ENCODE measurements at places on chromosomes 2 and 18. TPM values are rescaled to one million over a fixed set of nuclear protein-coding genes. Genes with fewer than 3 reads are reported as not detected.

DNA sequence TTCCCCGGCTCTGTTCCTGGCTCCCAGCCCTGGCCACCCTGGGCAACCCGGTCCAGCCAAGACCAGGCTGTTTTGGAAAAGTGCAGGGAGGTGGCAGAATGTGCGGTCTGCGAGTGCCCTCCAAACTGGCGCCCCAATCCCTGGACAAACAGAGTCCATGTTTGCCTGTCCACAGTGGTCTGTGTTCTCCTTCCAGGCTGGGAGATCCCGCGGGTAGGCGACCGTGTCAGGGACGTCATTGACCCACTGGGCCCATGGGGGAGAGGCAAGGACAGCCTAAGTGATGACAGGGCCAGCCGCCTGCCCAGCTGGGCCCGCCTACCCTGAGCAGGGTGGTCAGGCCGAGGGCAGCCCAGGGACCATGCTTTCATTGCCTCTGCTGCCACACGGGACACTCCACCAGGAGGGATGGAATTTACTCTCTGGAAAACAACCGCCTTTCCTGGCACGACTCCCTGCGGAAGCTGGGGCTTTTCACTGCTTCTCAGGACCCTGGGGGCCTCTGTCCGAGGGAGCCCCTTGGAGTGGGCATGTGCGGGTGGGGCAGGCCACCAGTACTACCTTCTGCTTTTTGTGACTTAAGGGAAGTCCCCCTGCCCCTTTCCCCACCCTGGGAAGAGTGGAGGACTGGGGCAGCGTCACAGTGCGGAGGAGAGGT, 20.1 kb downstream of the CYP26B1 start:
- DNase-seq, result no peak

- no peak for DNase-seq
Measured at GRCh38 chr18:2617401-2617998, 38.0 kb upstream of the SMCHD1 start.

DNA sequence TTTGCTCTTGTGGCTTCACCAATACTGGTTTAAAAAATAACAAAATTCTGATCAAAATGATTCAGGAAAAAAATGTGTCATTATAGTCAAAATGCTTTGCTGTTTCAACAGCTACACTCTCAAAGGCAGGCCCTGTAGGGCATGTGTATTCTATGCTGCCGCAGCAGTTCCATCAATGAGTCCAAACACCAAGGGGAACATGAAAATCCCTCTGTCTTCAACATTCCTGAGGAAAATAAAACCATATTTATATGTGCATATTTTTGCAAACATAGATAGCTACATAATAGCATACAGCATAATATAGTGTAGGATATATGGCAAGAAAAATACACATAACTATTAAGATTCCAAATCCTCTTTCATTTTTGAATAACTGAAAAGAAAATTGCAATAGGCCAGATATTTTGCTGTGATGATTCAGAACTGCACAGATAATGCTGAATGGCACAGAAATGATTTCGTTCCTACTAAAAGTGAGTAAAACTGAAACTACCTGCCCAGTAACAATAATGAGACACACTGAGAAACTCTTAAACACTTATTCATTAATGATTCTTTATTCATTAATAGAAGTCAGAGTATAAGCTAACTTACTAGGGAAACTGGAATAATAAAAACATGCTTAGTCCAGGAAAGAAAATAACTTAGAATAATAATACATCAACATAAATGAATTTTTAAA, 343.8 kb downstream of the SUCLG1 start:
- DNase-seq, result no peak

DNA sequence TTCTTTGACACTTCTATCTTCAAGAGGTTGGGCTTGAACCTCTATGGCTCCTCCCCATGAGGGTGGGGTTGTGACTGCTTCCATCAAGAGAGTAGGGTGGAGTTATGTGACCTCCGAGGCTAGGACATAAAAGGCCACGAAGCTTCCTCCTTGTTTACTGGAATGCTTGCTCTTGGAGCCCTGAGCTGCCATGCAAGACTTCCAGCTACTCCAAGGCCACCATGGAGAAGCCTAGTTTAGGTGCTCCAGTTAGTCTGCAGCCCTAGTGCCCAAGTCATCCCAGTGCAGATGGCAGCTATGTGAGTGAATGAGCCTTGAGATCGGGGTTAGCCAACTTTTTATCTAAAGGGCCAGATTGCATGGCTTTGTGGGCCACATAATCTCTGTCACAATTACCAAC, 2.4 kb upstream of the MERTK start:
- DNase-seq, result no peak

- peak; percentile 36 for DNase-seq
Measured at GRCh38 chr2:96954011-96954846, 32.2 kb downstream of the FAM178B start.

Gene DIPK1C
- total RNA-seq, result not detected

- DNase-seq, result no peak
Measured at GRCh38 chr18:46364048-46364447, 259.9 kb downstream of the HAUS1 start.

Gene SERPINB12
- total RNA-seq, result not detected

DNA sequence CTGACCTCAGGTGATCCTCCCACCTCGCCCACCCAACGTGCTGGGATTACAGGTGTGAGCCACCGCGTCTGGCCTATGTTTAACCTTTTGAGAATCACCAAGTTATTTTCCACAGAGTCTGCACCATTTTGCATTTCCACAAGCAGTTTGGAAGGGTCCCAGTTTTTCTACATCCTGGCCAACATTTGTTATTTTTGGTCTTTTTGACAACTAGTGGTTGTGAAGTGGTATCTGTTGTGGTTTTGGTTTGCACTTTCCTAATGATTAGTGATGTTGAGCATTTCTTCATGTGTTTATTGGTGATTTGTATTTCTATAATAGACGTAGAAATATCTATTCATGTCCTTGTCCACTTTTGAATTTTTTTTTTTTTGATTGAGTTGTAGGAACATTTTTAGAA, 67.9 kb downstream of the BIRC6 start:
- DNase-seq, result peak; percentile 36

GRCh38 chr2:220847589-220847988, 724.5 kb downstream of the EPHA4 start:
- peak; percentile 43 for DNase-seq

DNA sequence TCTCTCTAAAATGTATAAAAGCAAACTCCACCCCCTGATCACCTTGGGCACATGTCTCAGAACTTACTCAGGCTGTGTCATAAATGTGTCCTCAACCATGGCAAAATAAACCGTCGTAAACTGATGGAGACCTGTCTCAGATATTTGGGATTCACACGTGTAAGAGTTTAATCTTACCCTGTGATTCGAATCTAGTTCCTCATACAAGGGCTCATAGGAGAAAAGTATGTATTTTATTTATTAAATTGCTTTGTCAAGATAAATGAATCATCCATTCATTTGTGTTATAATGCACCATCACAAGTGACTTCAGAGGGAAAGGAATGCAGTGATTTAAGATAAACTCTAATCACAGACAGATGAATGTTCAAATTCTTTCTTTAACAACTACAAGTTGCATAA, 712.5 kb upstream of the LRATD1 start:
- DNase-seq, result no peak

- DNase-seq, result peak; percentile 88
Measured at GRCh38 chr2:85792783-85793441, 39.1 kb downstream of the ATOH8 start.

DNA sequence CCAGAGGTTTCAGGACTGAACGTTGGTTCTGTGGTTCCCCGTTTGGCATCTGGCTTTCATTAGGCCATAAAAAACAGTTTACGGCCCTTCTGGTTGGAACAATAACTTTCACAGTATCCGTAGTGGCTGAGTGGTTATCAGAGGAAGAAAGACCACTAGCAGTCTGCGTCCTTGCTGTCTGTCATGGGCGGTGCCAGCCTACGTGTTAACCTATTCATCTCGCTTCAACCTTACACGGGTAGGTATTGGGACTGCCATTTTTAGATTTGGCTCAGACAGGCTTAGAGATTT, 42.6 kb upstream of the ROCK2 start:
- DNase-seq, result no peak

DNA sequence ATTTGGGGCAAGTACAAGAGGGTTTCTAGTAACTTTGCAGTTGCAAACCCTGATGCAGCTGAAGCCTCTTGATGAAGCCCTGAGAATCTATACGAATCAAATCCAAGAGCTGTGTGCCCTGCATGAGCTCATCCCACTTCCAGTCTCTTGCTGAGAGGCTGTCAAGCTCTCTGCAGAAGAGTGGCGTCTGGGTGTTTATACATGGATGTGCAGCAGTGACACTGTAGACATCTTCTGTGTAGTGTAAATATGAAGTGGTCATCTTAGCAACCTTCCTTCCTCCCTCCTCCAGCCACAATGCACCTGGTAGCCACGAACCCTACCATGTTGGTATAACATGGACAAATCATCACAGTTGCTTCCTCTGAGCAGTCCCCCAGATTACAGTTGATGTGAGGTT, 18.4 kb upstream of the KIAA2012 start:
- no peak for DNase-seq

DNA sequence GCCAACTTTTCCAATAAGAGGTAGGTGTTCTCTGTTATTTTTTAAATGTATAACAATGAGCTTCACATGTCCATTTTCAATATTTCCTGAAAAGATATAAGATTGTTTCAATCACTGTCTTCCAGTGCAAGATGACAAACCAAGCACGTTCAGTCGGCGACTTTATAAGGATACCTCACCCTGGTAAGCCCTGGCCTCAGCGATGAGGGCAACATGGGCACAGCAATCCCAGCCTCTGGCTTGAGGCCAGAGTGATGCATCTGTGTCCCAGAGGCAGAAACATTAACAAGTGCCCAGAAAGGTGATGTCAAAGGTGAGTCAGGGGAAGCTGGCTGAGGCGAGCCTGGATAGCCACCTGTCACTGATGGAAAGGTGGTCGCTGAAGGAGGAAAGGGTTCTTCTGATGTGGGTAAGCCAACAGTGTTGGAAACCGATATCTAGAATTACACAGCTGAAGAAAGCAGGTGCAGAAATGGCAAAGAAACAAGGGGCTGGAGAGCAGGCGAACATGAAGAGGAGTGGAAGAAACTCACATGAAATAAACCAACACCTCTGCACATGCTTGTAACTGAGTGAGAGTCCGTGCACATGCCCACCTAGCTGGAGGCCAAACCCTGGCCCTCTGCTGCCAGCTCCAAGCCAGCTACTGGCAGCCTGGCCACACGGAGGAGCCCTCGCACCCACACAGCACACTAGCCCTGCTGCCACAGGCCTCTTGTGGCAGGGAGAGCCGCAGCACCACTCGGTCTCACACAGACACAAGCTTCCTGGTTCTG, 65.5 kb downstream of the FBXO15 start:
- peak; percentile 55 for DNase-seq

Gene RBM43
- total RNA-seq, result 0.39 TPM

DNA sequence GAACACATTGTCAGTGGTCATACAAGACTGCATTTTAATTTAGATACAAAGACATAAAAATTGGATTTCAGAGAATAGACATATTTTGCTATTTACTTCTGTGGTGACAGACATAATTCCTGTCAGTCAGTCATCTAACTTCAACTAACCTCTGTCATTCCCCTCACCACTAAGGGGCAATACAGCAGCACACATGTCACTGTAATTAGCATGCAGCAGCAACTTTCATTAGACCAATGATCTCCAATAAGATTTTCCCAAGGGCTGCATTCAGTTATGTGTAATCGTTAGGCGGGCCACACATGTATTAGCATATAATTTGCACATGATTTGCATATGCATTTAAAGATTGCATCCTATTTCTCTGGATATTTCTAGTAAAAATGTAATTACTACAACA, 624.5 kb downstream of the NR4A2 start:
- no peak for DNase-seq

All from cardiac muscle cell (in vitro differentiated cells and primary cell).